ENCODE measurements at places on chromosomes 3 and 15. TPM values are rescaled to one million over a fixed set of nuclear protein-coding genes. Genes with fewer than 3 reads are reported as not detected.

DNA sequence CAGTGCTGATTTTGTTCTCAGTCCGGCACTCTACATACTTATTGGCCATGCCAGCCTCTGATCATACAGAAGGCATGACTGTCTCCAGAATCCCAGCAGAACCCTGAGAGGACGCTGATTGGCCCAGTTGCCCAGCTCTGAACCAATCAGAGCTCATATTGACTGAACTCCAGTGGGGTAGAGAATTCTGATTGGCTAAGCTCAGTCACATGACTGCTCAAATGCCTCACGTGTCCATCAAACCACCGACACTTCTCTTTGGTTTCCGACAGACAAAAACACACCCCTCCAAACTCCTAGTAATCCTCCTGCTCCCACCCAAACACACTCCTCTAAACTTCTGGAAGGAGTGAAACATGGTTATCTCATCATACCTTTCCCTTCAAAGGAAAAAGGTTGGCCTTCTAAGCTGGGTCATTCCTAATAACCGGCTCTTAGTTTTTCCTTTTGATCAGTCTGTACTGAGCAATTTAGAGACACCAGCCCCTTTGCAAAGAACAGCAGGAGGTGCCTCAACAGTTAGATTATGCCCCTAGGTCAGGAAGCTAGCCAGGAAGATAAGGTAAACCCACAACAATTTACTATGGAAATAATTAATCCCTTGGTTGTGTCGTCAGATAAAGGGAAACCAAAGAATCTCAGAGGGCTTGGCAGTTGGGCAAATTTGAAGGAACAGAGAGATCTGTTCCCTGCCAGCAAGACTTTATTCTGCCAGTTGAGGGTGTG, 187.8 kb downstream of the TLE3 start:
- no peak overlapping the region for H3K27ac ChIP-seq
- no peak overlapping the region for H3K4me3 ChIP-seq
- H3K4me1 ChIP-seq = no peaks in the 10 kb centered on the region
- no peak for DNase-seq
- no peaks in the 10 kb centered on the region for H3K27me3 ChIP-seq
- no peaks in the 10 kb centered on the region for H3K36me3 ChIP-seq

- H3K4me3 ChIP-seq = no peak overlapping the region
- peaks cover 8% of the 10 kb centered on the region for H3K4me1 ChIP-seq
- DNase-seq = no peak
- H3K27me3 ChIP-seq = no peaks in the 10 kb centered on the region
- H3K27ac ChIP-seq = no peak overlapping the region
Observed at GRCh38 chr15:69034352-69034751, 19.9 kb downstream of the NOX5 start.

GRCh38 chr3:51670823-51671733, at the start of gene TEX264:
Gene TEX264 (plus strand): TSS chr3:51671252. CDS start chr3:51674305, 3,053 bp downstream.
- peaks cover 58% of the 10 kb centered on the region for H3K4me1 ChIP-seq
- DNase-seq = peak; percentile 100
- H3K36me3 ChIP-seq = peaks cover 6% of the 10 kb centered on the region
- peak within 1 kb of the TSS; percentile 85 for H3K27ac ChIP-seq
- H3K4me3 ChIP-seq = peak within 1 kb of the TSS; percentile 86

Gene GP5
- 0.80 TPM for total RNA-seq

Gene TRIM42
- not detected for total RNA-seq

GRCh38 chr3:143092191-143092590, 27.4 kb upstream of the CHST2 start:
- H3K4me1 ChIP-seq = no peaks in the 10 kb centered on the region
- no peaks in the 10 kb centered on the region for H3K36me3 ChIP-seq
- H3K27me3 ChIP-seq = no peaks in the 10 kb centered on the region
- H3K4me3 ChIP-seq = no peak overlapping the region

GRCh38 chr3:152346740-152347139, 78.0 kb downstream of the MBNL1 start:
- H3K36me3 ChIP-seq = peaks cover 62% of the 10 kb centered on the region
- no peaks in the 10 kb centered on the region for H3K27me3 ChIP-seq
- H3K4me3 ChIP-seq = no peak overlapping the region

DNA sequence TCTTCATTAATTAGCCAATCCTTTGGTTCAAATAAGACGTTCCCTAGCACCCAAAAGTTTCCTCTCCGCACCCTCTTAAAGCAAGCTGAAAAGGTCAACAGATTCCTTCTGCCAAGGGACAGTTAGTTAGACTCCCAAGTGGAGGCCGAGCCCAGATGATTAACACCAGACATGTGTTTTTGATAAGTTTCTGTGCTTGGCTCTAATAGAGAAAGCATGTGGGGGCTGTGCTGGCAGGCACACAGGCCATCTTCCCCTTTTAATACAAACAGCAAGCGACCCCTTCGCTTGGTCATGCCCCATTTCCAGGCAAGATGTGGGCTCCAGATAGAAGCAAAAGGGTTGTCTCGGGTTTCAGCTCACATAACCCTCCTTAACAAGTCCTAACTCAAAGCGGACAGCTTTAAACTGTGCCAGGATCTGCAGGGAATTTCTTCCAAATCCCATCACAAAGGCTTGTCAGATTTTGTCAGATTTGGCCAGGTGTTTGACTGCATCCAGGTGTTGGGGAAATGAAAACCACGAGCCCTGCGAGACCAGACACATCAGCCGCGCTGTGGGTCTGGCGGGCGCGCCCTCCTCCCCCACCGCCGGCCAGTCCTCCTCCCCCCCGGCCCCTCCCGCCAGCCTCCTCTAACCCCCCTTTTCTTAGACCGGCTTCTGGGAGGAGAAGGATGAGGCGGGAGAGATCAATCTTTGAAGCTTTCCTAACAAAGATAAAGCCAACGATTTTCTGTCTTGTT, 3.3 kb downstream of the HES1 start:
- peak; percentile 11 for DNase-seq
- no peak overlapping the region for H3K27ac ChIP-seq
- H3K27me3 ChIP-seq = peaks cover 65% of the 10 kb centered on the region
- no peak overlapping the region for H3K4me3 ChIP-seq

DNA sequence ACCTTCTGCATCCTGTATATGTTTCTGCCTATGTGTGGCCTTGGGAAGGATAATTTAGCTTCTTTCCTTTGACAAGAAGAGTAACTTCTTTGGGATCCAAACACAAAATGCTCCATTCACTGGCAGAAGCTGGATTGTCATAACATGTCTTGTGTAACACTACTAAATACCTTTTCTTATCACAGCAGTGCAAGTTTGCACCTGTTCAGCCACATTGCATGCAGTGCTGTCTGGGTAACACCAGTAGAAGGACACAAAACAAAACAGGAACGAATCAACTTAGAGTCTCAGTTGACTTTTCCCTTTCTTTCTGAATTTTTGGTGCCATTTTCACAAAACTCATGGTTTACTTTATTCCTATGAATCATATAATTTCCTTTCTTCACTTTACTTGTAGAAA, 43.6 kb upstream of the TNIK start:
- H3K4me1 ChIP-seq = no peaks in the 10 kb centered on the region
- no peak overlapping the region for H3K4me3 ChIP-seq
- no peaks in the 10 kb centered on the region for H3K27me3 ChIP-seq
- no peaks in the 10 kb centered on the region for H3K36me3 ChIP-seq
- H3K27ac ChIP-seq = no peak overlapping the region

DNA sequence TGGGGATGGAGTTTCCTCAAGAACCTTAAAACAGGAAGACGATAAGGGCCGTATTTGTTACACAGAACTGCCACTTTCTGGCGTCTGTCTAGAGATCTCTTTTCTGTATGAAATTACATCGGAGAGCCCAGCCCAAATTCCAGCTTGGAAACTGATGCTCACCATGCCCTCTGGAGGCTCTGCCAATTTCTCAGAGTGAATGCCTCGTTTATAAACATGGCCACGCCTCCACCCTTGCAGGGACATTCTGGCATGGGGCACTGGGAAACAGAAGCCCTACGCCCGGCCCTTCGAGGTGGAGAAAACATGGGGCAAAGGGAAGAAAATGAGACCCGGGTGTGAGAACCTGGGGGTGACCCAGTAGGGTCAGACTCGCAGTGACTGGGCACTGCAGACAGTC, 53.4 kb upstream of the SEC13 start:
- no peaks in the 10 kb centered on the region for H3K36me3 ChIP-seq
- DNase-seq = no peak
- no peak overlapping the region for H3K4me3 ChIP-seq
- no peak overlapping the region for H3K27ac ChIP-seq
- H3K27me3 ChIP-seq = no peaks in the 10 kb centered on the region
- no peaks in the 10 kb centered on the region for H3K4me1 ChIP-seq

GRCh38 chr15:73854265-73854664, 19.1 kb upstream of the TBC1D21 start:
- H3K4me3 ChIP-seq = no peak overlapping the region
- H3K27me3 ChIP-seq = no peaks in the 10 kb centered on the region
- no peak overlapping the region for H3K27ac ChIP-seq

GRCh38 chr3:155604126-155604525, 140.7 kb downstream of the PLCH1 start:
- H3K27ac ChIP-seq = no peak overlapping the region
- H3K27me3 ChIP-seq = no peaks in the 10 kb centered on the region
- DNase-seq = no peak
- H3K4me1 ChIP-seq = no peaks in the 10 kb centered on the region
- no peaks in the 10 kb centered on the region for H3K36me3 ChIP-seq

Gene SEC62
- 88.5 TPM for total RNA-seq

Gene HYKK
- not detected for total RNA-seq

Gene SLC41A3
- 24.2 TPM for total RNA-seq

Gene LRRN1
- total RNA-seq = 0.85 TPM

DNA sequence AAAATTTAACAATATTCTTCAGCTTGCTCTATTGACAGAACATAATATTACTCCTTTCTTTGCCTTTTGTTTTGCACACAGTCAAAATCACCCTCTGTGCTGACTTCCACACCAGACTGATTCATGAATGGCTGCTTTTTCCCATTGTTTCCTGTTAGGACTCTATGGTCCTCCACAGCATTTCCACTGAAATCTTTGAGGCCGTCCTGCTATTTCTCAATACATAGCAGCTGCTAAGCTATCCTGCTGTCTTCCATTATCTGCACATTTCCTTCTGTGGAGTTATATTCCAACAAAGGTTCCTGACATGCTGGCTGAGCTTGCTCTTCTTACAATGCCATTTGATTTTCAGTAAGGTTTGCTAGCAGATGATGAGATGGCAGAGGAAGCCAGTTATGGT, 153.3 kb downstream of the EPHA3 start:
- no peaks in the 10 kb centered on the region for H3K27me3 ChIP-seq
- H3K4me3 ChIP-seq = no peak overlapping the region
- H3K36me3 ChIP-seq = no peaks in the 10 kb centered on the region
- no peaks in the 10 kb centered on the region for H3K4me1 ChIP-seq
- no peak overlapping the region for H3K27ac ChIP-seq

Gene GOLGA6L10
- total RNA-seq = 1.8 TPM

DNA sequence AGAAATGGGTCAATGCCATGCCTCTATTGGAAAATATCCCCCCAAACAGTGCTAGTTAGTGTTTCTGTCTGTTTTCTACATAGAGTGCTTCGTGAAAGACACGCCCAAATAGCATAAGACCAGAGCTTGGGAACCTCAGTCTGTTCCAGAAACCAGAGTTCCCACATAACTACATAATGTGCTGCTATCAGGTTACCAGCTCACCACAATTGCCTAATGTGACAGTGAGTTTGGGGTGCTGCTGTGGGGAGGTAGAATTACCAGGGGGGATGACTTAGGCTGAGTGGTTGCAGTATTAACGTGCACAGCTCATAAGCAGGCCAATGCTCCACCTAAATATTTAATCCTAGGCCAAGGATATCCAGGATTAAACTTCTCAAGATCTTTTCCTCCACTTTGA, 39.2 kb downstream of the DUT start:
- H3K27me3 ChIP-seq = no peaks in the 10 kb centered on the region
- no peaks in the 10 kb centered on the region for H3K4me1 ChIP-seq
- no peak overlapping the region for H3K4me3 ChIP-seq
- no peak for DNase-seq

Gene NANOGP8
- not detected for total RNA-seq

DNA sequence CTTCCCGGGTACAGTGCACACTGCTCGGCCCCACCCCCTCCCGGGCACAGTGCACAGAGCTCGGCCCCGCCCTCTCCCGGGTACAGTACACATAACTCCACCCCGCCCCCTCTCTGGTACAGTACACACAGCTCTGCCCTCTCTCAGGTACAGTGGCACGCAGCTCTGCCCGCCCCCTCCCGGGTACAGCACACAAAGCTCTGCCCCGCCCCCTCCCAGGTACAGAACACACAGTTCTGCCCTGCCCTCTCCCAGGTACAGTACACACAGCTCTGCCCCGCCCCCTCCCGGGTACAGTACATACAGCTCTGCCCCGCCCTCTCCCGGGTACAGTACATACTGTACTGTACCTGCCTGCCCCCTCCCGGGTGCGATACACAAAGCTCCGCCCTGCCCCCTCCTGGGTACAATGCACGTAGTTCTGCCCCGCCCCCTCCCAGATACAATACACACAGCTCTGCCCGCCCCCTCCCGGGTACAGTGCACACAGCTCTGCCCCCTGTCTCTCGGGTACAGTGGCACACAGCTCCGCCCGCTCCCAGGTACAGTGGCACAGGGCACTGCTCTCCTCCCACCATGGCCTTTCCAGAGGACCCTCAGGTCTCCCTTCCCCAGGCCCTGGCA, 16.4 kb upstream of the PRR20G start:
- no peak overlapping the region for H3K27ac ChIP-seq
- no peaks in the 10 kb centered on the region for H3K27me3 ChIP-seq
- H3K4me3 ChIP-seq = no peak overlapping the region
- no peak for DNase-seq
- H3K4me1 ChIP-seq = peaks cover 8% of the 10 kb centered on the region

- no peak overlapping the region for H3K4me3 ChIP-seq
- H3K27ac ChIP-seq = no peak overlapping the region
- DNase-seq = no peak
- no peaks in the 10 kb centered on the region for H3K4me1 ChIP-seq
Observed at GRCh38 chr3:53303957-53304356, 43.4 kb downstream of the DCP1A start.

Gene ALPK3
- 0.35 TPM for total RNA-seq

Gene HYAL3
- total RNA-seq = 1.2 TPM

GRCh38 chr15:38440353-38441129, 13.4 kb upstream of the FAM98B start:
- H3K4me3 ChIP-seq = no peak overlapping the region
- H3K27me3 ChIP-seq = peaks cover 4% of the 10 kb centered on the region
- H3K36me3 ChIP-seq = no peaks in the 10 kb centered on the region
- peaks cover 6% of the 10 kb centered on the region for H3K4me1 ChIP-seq
- DNase-seq = peak; percentile 90

- H3K27ac ChIP-seq = no peak overlapping the region
- no peak for DNase-seq
- H3K27me3 ChIP-seq = no peaks in the 10 kb centered on the region
- peaks cover 50% of the 10 kb centered on the region for H3K36me3 ChIP-seq
- H3K4me1 ChIP-seq = no peaks in the 10 kb centered on the region
Observed at GRCh38 chr3:183731611-183732010, 34.0 kb downstream of the YEATS2 start.

DNA sequence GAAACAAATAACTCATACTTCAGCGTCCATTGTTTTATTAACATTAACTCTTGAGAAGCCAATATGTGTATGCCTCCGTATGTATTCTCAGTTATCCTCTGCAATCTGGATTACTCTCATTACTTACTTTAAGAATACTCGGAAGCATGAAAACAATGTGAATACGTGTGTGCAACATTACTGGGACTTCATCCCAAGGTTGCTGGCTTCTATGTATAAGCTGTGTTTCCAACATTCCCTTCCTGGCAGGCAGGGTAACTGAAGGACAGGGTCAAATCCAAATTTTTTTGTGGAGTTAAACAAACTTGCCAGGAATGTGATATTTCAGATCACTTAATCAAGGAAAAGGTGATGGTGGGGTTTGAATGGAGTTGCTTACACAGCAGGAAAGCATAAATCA, 34.5 kb upstream of the NR1I2 start:
- no peak for DNase-seq
- no peak overlapping the region for H3K27ac ChIP-seq
- no peak overlapping the region for H3K4me3 ChIP-seq

Gene MGA
- total RNA-seq = 71.3 TPM

- no peaks in the 10 kb centered on the region for H3K4me1 ChIP-seq
- H3K36me3 ChIP-seq = no peaks in the 10 kb centered on the region
- H3K4me3 ChIP-seq = no peak overlapping the region
Observed at GRCh38 chr3:124395584-124396338, 334.5 kb upstream of the UMPS start.
